ENCODE measurements at places on chromosomes 1 and 21.

DNA sequence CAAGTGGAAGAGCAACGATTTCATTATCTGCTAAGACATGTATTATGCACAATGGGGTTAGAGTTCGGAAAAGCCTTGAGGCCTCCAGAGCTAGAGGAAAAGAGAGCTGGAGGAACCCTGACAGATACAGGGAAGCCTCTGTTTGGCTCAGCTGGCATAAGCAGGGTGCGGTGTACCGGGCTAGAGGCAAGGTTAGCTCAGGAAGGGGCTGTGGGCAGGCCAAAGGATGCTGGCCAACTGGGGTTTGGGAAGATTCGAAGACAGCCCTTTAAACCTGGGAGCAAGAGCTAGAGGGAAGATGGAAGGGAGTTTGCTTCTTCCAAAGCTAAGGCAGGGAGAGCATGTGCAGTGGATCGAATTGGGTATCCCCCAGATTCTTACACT lies 107.6 kb upstream of the TLR5 start:
- no peak for DNase-seq

- DNase-seq: no peak
Observed at GRCh38 chr1:156826630-156827029, 10.0 kb upstream of the SH2D2A start.

- no peak for DNase-seq
Observed at GRCh38 chr1:13570924-13571323, 12.7 kb upstream of the PDPN start.

- peak; percentile 84 for DNase-seq
Observed at GRCh38 chr1:19872190-19872589, 10.0 kb upstream of the OTUD3 start.

- no peak for DNase-seq
Observed at GRCh38 chr1:41485605-41486004, 1.1 kb upstream of the EDN2 start.

- peak; percentile 76 for DNase-seq
Observed at GRCh38 chr1:155184835-155185782, 11.5 kb downstream of the TRIM46 start.

DNA sequence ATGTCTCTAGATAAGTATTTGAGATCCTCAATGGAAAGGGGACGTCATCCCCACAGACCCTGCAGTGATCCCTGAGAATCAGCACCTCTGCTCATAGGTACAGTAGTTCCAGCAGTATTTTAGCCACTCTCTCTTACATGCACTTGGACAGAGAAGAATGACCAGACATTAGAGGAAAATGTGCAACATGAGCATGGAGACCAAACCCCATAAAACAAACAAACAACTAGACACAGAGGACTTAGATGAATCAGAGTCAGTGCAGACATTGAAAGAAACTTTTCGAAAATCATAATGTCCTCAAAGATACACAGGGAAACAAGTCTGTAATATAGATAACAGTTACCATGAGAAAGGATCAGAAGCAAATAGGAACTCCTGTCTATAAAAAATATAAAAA lies 108.2 kb downstream of the LYPLAL1 start:
- no peak for DNase-seq

GRCh38 chr21:42386034-42386591 lies 9.7 kb downstream of the TMPRSS3 start:
- DNase-seq: peak; percentile 65

DNA sequence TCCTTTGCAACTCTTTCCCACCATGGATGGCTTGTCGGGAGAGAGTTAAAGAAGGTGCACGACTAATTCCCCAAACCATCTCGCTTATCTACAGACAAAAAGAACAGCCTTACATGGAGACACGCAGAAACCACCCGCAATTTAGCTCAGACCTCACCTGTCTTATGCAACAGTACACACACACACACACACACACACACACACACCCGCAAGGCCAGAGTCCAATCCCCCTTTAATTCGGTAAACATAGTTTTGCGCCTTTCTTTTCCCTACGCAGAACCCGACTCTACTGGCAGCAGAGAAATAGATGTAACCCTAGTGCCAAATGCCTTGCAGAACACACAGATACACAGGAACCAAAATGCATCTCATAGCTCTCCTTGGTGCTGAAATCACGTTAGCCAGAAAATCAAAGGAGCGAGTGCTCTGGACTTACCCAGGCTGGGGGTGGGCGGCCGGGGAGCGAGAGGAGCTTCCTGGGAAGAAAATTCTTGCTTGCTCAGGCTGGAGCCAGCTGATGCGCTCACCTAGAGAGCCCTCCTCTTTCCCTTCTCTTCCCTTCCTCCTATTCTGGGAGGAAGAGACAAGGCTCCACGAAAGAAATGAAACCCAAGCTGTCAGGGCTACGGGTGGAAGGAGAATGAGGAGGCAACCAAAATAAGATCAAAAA lies 470 bp downstream of the TNR start:
- no peak for DNase-seq

DNA sequence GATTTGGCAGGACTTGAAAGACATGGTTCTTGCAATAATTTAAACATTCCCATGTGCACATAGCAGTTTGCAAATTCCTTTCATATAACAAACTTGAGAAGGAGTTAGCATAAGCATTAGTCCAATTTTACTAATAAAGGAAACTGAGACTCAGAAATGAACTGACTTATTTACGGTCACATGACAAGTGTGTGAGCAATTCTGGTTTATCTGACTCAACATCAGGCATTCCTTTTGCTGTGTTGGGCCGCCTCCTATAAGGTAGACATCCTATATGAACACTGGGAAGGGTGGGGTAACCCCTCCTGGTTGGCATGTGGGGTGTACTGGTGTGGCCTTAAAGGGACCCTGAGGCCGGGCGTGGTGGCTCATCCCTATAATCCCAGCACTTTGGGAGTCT lies 8.5 kb upstream of the CPT2 start:
- DNase-seq: no peak

DNA sequence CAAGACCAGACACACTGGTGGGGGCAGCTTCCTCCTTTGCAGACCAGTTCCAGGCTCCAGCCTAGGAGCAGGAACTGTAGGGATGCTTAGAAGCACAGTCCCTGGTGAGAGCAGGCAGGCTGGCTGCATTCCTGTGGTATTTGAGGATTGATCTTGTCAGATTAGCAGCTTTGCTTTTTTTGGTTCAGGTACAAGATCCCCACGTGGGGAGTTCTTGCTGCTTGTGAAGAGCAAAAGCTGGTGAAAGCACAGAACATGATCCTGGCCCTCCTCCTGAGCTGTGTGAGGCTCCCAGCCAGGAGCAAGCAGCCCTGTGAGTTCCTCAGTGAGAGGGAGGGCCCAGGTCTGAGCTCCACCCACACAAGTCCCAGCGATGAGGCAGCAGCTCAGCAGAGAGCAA lies 75.3 kb upstream of the ARTN start:
- no peak for DNase-seq

DNA sequence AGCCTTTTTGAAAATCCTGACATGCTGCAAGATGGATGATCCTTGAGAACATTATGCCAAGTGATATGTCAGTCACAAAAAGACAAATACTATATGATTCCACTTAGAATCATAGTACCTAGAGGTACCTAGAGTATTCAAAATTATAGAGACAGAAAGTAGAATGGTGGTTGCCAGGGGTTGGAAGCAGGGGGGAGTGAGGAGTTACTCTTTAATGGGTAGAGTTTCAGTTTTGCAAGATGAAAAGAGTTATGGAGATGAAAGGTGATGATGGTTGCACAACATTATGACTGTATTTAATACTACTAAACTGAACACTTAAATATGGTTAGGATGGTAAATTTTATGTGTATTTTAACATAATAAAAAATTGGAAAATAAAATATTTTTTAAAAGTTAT lies 37.9 kb upstream of the PODN start:
- DNase-seq: no peak

DNA sequence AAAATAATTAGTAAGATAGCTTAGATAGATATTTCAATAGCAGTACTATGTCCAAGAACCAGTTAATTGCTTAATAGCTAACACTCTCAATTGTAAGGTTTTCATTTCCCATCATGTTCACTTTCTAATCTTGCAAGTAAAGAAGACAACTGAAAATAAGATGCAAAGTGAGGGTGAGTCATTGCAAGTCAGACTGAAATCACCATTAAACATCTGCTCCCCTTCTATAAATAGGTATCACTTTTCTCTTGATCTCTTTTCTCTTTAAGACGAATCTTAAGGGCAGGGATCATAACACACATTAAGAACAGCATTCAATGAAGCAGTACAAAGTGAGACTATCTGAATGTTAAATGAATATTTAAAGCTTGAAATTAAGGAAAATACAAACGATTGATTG lies 40.4 kb downstream of the UBR4 start:
- no peak for DNase-seq

Measured in transverse colon (tissue), 4 donors.